Natural killer cell (primary cell): ENCODE measurements at places on chromosomes 7 and 10.

DNA sequence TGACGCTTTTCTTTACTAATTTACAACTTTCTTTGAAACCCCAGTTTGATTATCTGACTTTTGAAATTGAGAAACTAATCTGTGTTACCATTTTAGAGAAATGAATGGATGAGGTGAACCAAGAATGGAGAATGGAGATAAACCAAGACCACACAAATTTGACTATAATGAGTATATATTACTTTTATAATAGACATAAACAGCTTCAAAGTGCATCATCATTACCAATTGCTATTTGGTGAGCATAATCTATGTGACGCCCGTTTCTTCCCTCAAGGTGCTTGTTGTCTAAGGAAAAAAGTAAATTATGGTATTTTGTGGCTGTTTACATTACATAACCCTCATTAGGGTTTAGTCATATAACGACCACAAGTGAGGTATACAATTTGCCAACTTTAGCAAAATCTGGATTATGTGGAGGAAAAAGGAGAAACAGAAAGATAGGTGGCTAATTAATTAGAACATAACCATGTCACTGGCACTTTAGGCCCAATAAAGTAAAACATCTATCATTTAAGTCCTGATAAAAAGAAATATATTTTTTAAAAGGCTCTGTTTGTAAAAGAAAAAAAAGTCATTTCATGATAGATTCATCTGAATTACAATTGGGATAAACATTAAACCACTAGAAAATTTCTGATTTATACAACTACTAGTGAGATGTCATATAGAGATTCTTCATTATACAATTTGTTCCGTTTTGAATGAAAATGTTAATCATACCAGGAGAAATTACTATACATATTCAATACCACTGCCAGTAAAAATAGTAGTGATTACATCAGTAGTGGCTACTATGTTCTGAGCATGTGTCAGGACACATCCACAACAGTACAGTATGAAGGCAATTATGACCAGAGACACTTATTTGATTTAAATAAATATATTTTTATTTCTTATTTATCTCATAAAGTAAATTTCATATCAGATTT lies 118.2 kb upstream of the FAM133B start:
- no peak for DNase-seq

DNA sequence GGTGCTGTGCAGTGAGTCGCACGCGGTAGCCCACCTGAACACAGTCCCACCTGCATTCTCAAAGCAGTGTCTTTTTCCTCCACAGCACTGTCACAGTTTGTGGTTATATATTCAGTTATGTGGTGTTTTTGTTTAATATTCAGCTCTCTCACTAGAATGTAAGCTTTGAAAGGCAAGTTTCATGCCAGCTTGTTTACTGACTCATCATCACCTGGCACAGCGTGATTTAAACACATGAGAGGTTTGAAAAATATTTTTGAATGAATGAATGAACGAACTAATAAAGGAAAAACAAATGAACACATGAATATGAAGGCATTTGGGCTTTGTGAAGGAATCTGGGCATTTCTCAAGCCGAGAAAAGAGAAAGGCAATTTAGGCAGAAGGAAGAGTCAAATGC lies 51.9 kb upstream of the TM9SF3 start:
- no peak for DNase-seq

DNA sequence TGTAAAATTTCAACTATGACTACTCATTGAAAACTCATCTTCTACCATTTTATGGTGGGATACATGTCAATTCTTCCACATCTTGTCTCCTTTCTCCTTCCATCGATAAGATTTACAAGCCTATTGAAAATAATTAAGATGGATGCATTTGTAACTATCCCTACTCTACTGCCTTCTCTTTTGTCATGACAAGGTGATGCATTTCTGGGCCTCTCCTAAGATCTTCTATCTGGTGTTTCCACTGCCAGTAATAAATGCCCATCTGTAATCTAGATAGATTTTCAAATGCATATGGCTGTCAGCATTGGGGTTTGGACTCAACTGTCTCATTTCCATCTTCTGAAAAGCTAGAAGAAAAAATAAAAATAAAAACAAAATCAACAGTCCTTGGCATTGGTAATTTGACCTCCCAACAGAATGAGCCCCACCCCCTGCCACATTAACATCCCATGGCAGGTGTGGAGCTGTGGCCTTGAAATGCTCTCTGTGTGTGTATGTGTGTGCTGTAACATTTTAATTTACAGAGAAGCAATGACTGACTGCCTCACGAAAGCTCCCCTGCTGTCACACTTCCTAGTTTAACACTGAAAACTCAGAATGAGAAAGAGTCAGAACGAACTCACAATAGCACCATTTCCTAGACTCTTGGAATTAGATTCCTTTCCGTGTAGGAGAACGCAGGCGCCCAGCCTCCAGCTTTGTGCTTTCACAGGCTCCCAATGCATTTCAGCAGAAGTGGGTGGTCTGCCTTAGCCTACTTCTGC lies 74.2 kb downstream of the RHOBTB1 start:
- DNase-seq = no peak

GRCh38 chr7:48085433-48085791 lies 3.7 kb upstream of the UPP1 start:
- no peak for DNase-seq

DNA sequence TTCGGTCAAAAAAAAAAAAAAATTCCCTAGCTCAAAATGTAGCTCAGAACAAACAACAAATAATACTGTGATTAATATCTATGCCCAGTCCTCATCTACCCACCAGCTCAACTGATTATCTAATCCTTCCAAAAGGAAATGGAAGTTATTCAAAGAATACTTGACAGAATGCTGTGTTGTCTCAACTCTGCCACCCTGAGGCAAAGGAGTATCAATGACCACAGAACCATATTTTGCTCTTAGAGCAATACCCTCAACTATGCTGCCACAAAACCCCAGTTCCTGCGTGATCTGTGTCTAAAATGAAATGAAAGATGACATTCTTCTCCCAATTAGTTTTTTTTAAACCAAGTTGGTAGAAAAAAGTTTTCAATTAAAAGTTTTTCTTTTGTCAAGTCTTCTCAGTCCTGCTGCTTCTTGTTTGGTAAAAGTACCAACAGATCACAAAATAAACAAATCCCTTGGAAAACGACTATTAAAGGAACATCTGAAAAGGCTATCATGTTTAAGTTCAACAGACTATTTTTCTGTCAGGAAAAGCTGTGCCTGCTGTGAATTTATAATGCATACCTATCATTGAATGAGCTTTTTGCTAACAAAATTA lies 21.6 kb downstream of the RBM28 start:
- peak; percentile 67 for DNase-seq
